ENCODE measurements at places on chromosomes 5 and 9.
A peak's percentile ranks its signal among the peaks of the same experiment; 100 is the strongest.

GRCh38 chr5:172412724-172413286, 41.5 kb downstream of the SH3PXD2B start:
- H3K36me3 ChIP-seq, result no peaks in the 10 kb centered on the region
- H3K27ac ChIP-seq, result no peak overlapping the region
- no peaks in the 10 kb centered on the region for H3K27me3 ChIP-seq
- no peak overlapping the region for H3K4me3 ChIP-seq
- no peaks in the 10 kb centered on the region for H3K4me1 ChIP-seq

GRCh38 chr5:8930021-8930420, 615.9 kb downstream of the SEMA5A start:
- no peaks in the 10 kb centered on the region for H3K27me3 ChIP-seq
- no peak overlapping the region for H3K27ac ChIP-seq
- no peak for DNase-seq
- H3K4me1 ChIP-seq, result no peaks in the 10 kb centered on the region

DNA sequence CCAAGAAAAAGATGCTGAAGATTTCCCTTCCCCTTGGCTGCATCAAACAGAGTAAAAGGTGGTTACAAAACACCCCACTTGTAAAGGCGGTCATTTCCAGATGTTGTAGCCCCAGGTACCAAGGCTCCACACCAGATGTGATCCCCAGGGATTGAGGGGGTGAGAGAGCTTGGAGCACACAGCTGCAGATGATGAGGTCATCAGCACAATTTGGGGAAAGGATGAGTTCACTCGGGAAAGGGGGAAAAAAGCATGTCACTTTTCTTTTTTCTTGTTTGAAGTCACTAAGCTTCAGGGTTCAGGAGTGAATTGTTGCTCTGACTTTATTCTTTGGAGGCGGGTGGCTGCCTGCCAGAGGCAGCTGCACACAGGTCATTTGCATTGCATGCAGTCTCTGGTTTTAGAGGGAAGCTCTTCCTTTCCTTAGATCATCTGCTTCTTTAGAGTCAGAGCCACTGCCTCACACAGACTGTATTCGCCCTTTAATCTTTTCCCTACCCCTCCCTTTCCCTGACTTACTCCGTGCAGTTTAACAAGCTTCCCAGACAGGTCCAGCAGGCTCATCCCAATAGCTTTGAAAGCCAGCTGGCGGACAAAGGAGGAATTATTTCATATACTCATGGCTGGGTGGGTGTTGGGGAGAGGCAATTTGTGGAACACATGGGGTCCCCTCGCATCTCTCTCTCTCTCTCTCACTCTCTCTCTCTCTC, 409.3 kb upstream of the SLC24A2 start:
- H3K4me3 ChIP-seq, result no peak overlapping the region
- DNase-seq, result peak; percentile 30
- no peak overlapping the region for H3K27ac ChIP-seq
- no peaks in the 10 kb centered on the region for H3K27me3 ChIP-seq
- H3K36me3 ChIP-seq, result no peaks in the 10 kb centered on the region

DNA sequence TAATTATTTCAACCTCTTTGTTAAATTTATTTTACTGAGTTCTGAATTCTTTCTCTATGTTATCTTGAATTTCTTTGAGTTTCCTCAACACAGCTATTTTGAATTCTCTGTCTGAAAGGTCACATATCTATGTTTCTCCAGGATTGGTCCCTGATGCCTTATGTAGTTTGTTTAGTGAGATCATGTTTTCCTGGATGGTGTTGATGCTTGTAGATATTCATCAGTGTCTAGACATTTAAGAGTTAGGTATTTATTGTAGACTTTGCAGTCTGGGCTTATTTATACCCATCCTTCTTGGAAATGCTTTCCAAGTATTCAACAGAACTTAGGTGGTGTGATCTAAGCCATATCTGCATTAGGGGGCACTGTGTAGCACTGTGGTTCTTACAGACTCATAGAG, 70.2 kb upstream of the SLC27A6 start:
- no peaks in the 10 kb centered on the region for H3K36me3 ChIP-seq
- H3K4me3 ChIP-seq, result no peak overlapping the region
- no peaks in the 10 kb centered on the region for H3K27me3 ChIP-seq
- DNase-seq, result no peak

- H3K4me1 ChIP-seq, result no peaks in the 10 kb centered on the region
- H3K27me3 ChIP-seq, result no peaks in the 10 kb centered on the region
- DNase-seq, result no peak
- H3K36me3 ChIP-seq, result no peaks in the 10 kb centered on the region
Observed at GRCh38 chr5:102314328-102314727, 18.2 kb upstream of the SLCO4C1 start.

- no peaks in the 10 kb centered on the region for H3K27me3 ChIP-seq
- H3K27ac ChIP-seq, result no peak overlapping the region
- no peak for DNase-seq
- H3K4me1 ChIP-seq, result no peaks in the 10 kb centered on the region
- no peaks in the 10 kb centered on the region for H3K36me3 ChIP-seq
Observed at GRCh38 chr9:88652876-88653275, 117.9 kb downstream of the NXNL2 start.

DNA sequence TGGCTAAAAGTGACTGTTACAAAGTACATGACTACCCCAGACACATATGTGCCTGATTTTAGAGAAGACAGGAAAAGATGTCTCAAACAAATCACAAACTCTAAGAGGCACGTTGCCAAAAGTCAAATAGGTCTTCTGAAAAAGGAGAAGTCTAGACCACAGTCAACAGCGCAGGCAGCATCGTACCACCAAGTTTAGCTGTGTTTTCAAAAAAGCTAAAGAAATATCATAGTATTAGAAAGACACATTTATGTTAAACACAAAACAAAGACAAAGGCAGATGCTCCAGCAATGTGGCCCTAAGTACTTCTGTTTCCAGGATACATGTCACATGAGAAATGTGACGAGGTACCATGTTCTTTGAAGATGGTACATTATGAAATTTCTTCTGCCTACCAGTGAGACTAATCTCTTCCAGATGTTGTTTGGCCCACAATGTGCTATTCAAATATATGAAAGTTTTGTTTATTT, 43.5 kb downstream of the LPAR1 start:
- no peak overlapping the region for H3K27ac ChIP-seq
- H3K4me1 ChIP-seq, result no peaks in the 10 kb centered on the region
- H3K4me3 ChIP-seq, result no peak overlapping the region
- no peak for DNase-seq

DNA sequence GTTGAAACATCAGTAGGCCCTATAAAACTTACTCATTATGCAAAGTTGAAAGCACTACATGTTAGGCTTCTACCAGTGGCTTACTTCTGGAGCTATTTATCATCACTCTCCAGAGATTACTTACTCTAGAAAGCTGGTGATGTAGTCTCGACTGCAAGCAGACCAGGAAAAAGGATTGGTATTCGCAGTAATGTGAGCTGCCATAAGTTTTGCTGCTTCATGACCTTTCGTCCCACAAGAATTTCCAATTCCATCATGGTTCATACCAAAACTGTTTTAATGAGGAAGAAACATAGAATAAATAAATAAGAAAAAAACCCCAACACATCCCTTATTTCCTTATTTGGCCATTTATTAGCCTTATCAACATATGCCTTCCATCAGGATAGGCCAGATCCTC, 181.9 kb downstream of the ADAMTS6 start:
- H3K4me3 ChIP-seq, result no peak overlapping the region
- H3K27me3 ChIP-seq, result no peaks in the 10 kb centered on the region
- H3K27ac ChIP-seq, result no peak overlapping the region
- DNase-seq, result no peak

DNA sequence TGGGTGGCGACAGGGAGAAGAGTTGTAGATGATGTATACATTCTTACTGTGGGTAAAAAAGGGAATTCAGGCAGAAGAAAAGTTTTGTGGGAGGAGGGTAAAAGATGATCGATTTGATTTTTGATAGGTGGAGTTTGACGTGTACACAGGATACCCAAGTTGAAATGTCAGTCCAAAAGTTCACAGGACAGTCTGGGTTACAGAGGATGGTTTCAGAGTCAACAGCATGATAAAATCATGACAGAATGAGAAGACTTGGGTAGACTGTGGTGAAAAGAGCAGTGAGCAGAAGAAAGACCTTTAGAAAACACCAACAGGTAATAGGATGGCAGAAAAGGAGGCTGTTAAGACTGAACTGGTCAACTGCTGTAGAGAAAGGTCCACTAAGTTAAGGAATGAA, 72.2 kb upstream of the FRRS1L start:
- no peak for DNase-seq
- H3K27ac ChIP-seq, result no peak overlapping the region
- H3K27me3 ChIP-seq, result no peaks in the 10 kb centered on the region
- no peaks in the 10 kb centered on the region for H3K4me1 ChIP-seq

DNA sequence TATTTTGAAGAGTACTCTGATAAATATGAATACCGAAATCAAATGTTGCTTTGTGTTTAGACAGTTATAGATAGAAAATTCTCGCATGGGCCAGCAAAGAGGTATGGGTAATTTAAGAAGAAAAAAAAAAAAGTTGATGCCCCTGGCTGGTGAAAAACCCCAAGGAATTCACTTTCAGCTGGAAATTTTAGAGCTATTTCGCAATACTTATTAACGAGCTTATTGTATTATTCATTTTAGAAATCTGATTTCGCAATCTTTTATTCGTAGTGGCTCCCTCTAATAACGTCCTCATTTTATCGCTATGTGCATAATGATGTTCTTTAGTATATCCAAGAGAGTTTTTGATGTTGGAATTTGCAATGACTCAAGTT, 18.5 kb upstream of the FER start:
- no peaks in the 10 kb centered on the region for H3K4me1 ChIP-seq
- DNase-seq, result no peak
- no peak overlapping the region for H3K4me3 ChIP-seq
- H3K27me3 ChIP-seq, result no peaks in the 10 kb centered on the region

DNA sequence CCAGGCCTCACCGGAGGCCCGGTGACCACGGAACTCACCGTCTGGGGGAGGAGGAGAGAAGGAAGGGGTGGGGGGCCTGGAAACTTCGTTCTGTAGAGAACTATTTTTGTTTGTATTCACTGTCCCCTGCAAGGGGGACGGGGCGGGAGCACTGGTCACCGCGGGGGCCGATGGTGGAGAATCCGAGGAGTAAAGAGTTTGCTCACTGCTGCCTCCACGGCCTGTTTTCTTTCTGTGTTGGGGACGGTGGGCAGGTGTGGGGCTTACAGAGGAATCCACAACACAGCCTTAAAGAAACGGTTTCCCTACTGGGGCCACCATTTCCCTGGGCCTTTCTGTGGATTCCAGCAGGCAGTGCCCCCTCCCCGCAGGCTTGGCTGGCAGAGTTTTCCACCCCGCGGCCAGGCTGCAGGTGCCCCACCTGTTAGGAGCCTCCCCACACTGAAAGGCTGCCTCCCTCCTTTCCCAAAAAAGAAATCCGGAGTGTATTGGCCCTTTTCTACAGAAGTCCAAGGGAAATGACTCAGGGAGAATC, 80.8 kb downstream of the NTNG2 start:
- H3K27ac ChIP-seq, result no peak overlapping the region
- H3K27me3 ChIP-seq, result no peaks in the 10 kb centered on the region
- H3K4me3 ChIP-seq, result peak overlapping the region; percentile 57
- H3K36me3 ChIP-seq, result no peaks in the 10 kb centered on the region

- H3K27ac ChIP-seq, result no peak overlapping the region
- no peak for DNase-seq
- no peaks in the 10 kb centered on the region for H3K36me3 ChIP-seq
- H3K4me3 ChIP-seq, result no peak overlapping the region
- H3K4me1 ChIP-seq, result no peaks in the 10 kb centered on the region
Observed at GRCh38 chr9:116045083-116045482, 108.5 kb upstream of the PAPPA start.

GRCh38 chr5:178683783-178684182, 46.7 kb downstream of the ZNF354A start:
- H3K27me3 ChIP-seq, result no peaks in the 10 kb centered on the region
- H3K4me3 ChIP-seq, result no peak overlapping the region
- no peak for DNase-seq
- no peaks in the 10 kb centered on the region for H3K4me1 ChIP-seq
- no peaks in the 10 kb centered on the region for H3K36me3 ChIP-seq
- no peak overlapping the region for H3K27ac ChIP-seq

DNA sequence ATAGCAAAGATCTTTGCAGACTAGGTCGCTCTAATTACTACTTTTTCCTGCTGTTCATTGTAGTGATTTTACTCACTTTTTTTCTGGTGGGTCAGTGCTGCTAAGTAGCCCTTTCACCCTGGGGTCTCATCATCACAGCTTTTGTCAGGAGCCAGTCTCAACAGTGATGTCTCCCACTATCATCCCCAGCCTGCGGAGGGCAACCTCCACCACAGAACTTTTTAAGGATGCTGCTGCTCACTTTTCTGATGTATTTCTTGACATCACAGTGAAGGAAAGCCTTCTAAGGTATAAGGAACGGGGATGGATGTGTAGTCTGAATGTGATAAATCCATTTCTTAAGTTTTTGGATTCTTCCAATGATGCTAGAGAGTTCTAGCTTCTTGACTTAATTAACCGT, 242.5 kb upstream of the RIOK2 start:
- no peaks in the 10 kb centered on the region for H3K27me3 ChIP-seq
- H3K36me3 ChIP-seq, result no peaks in the 10 kb centered on the region
- H3K4me1 ChIP-seq, result no peaks in the 10 kb centered on the region
- no peak overlapping the region for H3K27ac ChIP-seq
- no peak for DNase-seq
- no peak overlapping the region for H3K4me3 ChIP-seq

- H3K27me3 ChIP-seq, result no peaks in the 10 kb centered on the region
- DNase-seq, result peak; percentile 28
- H3K36me3 ChIP-seq, result no peaks in the 10 kb centered on the region
- H3K27ac ChIP-seq, result no peak overlapping the region
Observed at GRCh38 chr5:68593211-68593671, 377.7 kb downstream of the PIK3R1 start.

DNA sequence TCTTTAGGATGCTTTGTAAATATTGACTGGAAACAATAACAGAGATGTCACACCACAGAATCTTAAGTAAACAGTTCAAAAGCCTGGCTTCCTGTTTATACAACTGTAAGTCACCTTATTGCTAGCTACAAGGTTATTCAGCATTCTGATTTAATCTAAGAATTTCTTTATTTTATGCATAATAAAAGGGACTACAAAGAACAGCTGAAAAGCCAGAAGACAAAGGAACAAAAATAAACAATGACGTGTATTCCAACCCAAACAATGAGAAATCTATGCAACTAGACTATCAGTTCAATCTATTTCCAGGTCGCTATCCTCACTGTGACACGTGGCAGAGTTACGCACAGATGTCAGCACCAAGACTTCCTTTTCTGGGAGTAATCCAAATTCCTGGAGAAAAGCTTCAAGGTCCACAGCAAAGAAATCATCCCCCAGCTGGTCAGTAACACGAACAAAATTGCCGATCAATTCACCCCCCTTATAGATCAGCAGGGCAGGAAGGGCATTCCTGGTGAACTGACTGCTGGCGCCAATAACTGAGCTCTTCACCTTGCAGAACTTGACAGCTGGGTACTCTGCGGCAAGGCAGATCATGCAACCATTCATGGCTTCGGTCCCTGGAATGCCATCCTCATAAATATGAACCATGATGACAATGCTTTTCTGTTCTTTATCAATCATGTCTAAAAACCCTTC, 8.4 kb downstream of the PDCL start:
- DNase-seq, result peak; percentile 32
- no peak overlapping the region for H3K4me3 ChIP-seq
- no peaks in the 10 kb centered on the region for H3K27me3 ChIP-seq
- H3K4me1 ChIP-seq, result no peaks in the 10 kb centered on the region
- H3K36me3 ChIP-seq, result peaks cover 6% of the 10 kb centered on the region
- peak overlapping the region; percentile 23 for H3K27ac ChIP-seq
